ENCODE measurements at places on chromosomes 6 and 20.

DNA sequence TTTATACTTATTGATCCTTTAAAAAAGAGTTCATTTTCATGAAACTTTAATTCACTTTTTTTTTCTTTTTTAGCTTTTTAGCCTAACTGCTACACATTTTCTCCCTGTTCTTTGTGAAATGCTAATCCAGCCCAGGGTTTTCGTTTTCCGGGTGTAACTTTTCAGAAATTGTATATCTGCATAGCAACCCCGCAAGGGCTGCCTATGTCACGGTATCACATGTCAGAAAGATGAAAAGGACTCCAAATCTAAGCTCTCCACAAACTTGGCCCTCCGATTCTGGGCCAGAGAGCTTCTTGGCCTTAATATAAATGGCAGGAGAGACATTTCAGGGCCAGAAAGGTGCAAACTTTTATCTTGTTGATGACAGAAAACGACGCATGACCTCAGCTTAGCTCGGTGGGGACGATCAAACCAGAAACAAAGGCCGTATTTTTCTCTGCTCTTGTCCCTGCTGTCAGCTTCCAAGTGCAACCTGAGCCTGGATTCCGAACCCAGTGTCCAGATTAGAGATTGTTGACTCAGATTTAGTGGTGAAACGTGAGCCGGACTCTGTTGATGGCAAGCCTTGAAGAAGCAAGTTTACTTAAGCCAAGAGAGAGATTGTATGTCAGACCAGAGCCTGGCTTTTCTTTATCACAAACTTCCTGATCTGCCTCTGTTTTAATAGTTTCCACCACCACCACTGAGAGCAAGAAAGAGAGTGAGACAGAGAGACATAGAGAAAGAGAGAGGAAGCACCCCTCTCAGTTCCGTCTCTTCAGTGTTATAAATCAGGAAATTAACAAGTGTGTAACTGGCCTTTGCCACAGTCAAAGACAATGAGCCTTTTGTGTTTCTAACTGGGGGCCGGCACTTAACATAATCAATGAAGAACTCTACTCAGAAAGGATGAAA is 157.8 kb downstream of the SCML4 start:
- no peaks in the 10 kb centered on the region for H3K27me3 ChIP-seq
- no peak overlapping the region for H3K4me3 ChIP-seq
- peak overlapping the region; percentile 40 for H3K27ac ChIP-seq
- DNase-seq: no peak
- no peaks in the 10 kb centered on the region for H3K36me3 ChIP-seq
- peaks cover 29% of the 10 kb centered on the region for H3K4me1 ChIP-seq

DNA sequence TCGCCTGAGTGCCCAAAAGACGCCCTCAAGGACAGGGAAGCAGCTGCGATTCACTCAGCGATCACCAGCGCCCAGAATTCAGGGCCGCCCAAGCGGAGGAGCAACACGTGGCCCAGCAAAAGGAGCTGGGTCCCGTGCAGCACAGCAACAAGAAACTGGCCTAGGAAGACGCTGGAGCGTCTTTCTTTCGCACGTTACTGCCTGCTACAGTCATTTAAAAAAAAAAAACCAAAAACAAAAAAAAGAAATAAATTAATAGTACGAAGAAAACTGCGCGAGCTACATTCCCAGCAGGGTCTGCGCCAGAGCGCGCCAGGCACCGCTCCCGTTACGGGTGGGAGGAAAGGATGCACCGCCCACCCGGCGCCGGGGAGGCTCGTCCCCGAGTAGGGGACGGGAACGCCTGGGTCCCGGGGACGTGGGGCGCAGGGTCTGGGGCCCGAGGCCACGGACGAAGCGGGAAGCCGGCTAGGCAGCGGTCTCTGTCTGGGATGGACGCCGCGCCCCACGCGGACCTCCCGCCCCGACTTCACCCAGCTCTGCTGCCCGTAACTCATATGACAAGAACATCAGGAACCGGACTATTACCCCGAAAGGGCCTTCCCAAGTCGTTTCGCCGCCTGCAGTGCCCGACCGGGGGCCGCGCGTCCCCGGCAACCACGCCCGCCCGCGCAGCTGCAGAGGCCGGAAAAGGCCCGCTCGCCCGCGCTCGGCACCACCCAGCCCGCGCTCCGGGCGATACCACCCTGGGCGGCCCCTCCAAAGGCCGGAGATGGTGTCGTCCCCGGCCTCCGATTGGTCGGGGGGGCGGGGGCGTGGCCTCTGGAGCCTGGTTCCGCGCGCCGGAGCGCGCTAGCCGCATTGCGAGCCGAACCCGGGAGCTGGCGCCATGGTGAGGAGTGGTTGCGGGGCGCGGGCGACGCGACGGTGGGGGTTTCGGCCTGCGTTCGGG is at the start of gene NOP56:
NOP56 (plus strand) TSS at position 861 of the 952 bp plus-strand sequence; CDS start at position 890, 29 bp downstream.
- H3K4me1 ChIP-seq: peaks cover 13% of the 10 kb centered on the region
- H3K27ac ChIP-seq: peak within 1 kb of the TSS; percentile 89
- H3K27me3 ChIP-seq: no peaks in the 10 kb centered on the region
- H3K36me3 ChIP-seq: peaks cover 32% of the 10 kb centered on the region

- no peak for DNase-seq
- peak overlapping the region; percentile 52 for H3K27ac ChIP-seq
- no peaks in the 10 kb centered on the region for H3K36me3 ChIP-seq
- H3K4me3 ChIP-seq: no peak overlapping the region
- H3K27me3 ChIP-seq: no peaks in the 10 kb centered on the region
- H3K4me1 ChIP-seq: peaks cover 23% of the 10 kb centered on the region
Observed at GRCh38 chr6:31083742-31084354, 28.5 kb downstream of the C6orf15 start.

DNA sequence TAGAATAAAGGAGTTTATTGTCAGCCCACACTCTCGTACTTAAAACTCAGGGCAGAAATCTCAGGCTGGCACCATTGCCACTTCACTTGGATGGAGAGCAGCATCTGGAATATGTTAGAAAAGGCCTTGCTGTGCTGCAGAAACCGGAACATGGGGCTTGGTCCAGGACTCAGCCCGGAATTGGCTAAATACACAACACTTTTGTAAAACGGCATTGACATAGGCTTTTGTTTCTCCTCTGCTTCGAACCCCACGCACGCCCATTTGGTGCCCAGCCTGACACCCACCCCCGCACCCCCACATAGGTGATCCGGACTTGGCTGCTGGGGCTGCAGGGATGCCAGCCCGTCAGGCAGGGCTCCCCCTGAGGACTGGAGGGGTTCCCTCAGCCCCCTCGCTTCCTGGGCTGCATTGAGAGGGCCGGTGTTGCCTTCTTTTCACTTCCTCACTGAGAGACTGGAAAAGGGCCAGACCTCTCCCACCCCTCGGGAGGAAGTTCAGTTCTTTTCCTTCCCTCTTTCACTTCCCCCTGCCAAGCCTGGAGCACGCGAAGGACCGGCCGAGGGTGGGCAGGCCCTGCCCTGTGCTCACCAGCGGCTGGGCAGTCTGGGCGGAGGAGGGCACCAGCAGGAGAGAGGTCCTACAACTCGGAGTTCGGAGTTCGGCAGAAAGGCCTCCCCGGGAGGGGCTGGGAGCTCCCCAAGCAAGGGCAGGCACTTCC is 17.9 kb upstream of the CST3 start:
- H3K27me3 ChIP-seq: no peaks in the 10 kb centered on the region
- H3K4me3 ChIP-seq: peak overlapping the region; percentile 25
- H3K27ac ChIP-seq: peak overlapping the region; percentile 90
- peak; percentile 41 for DNase-seq
- no peaks in the 10 kb centered on the region for H3K36me3 ChIP-seq

DNA sequence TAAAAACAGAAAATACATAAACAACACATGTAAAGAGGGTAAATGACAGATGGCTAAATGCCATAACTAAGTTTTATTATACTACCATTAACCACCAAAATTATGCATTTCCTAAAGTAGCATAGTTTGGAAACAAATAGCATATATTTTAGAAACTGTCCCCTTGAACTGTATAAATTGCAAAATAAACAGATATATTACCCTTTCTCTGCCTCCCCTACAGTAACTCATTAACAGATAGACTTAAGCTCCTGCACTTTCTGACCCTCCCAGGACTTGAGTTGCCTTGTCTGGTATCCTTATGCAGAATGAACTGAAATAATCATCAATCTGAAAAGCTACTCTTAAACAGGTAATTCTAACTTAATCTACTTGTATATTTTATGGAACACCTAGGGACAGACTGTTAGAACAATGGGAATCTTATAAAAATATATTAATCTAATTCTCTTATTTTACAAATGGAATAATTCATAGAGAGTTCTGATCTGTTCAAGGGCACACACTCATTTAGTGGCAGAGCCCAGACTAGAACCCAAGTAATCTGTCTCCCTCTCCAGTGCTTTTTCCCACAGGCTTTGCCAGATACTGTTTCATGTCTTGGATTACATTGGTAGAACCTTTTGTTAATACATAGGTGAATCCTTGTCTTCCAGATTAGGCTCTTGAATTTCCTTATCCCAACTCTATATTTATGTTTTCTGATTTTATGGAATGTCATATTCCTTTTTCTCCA is 50.6 kb upstream of the LOC128125822 start:
- H3K27ac ChIP-seq: no peak overlapping the region
- no peaks in the 10 kb centered on the region for H3K4me1 ChIP-seq
- no peak for DNase-seq
- H3K27me3 ChIP-seq: no peaks in the 10 kb centered on the region
- no peak overlapping the region for H3K4me3 ChIP-seq

GRCh38 chr6:11023032-11023431 is 21.1 kb downstream of the ELOVL2 start:
- no peak overlapping the region for H3K27ac ChIP-seq
- no peak overlapping the region for H3K4me3 ChIP-seq
- peaks cover 42% of the 10 kb centered on the region for H3K4me1 ChIP-seq
- no peaks in the 10 kb centered on the region for H3K36me3 ChIP-seq

DNA sequence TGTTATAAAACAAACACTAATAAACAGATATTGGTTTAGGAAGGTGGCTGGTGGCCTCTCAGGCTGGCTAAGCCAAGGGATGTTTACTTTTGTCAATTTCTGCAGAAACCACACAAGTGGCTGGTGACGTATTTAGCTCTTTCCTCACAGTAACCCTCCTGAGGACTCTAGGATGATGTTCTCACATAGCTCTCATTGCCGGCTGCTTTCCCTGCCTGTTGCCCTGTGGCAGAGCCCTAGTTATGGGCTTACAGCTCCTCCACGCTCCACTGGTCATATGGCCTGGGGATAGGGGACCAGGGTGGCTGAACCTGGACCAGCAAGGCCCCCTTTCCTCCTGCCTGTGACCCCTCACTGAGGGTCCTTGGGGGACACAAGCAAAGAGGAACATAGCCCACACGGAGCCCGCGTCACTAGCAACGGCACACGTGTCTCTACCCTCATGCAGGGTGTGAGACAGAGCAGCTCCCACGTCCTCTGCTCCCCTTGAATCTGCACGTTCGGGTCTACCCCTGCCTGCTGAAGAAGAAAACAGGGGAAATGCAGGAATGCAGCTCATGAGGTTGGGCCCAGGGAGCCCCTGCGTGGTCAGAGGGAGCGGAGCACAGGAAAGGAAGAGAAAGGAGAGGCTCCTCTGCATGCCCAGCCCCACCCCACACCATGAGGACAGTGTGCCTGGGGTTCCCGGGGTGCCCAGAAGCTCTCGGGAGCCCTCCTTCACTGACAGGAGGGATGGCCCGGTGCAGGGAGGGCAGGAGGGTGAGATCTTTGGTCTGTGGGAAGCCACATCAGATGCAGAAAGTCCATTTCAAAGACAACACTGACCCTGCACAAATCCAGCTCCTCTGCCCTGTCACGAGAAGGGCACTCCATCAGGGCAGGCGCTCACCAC is 13.9 kb downstream of the RAMACL start:
- peak; percentile 66 for DNase-seq
- no peaks in the 10 kb centered on the region for H3K36me3 ChIP-seq
- no peak overlapping the region for H3K4me3 ChIP-seq
- peak overlapping the region; percentile 40 for H3K27ac ChIP-seq
- peaks cover 29% of the 10 kb centered on the region for H3K4me1 ChIP-seq
- H3K27me3 ChIP-seq: no peaks in the 10 kb centered on the region

DNA sequence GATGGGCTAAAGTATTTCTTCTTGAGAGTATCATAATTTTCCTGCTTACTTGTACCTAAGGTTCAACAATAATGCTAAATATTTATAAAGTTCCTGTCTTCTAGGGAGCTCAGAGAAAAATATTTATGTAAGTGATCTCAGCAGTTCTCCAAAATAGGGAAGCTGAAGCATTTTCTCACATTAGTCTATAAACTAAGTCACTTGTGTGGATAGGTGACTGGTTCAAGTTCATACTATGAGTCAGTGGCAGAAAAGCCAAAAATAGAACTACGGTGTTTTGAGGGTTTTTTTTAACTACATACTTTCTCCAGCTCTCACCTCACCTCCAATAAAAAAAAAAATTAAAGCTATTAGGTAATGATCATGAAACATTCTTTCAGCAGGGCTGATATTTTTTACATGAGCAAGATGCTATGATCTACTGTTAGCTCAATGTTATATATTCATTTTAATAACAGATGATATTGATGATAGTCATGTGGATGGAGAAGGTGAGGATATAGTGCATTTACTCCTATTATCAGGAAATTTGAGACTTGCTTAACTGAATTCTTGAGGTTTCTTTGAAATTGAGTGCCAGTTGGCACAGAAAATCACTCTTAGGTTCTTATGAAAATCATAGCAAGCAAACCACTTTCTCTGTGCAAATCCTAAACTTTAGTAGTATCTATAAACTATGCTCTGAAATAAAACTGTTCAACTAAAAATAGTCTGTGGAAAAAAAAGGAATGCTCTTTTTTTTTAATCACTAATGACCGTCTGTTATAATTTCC is 4.1 kb upstream of the MOXD1 start:
- H3K4me3 ChIP-seq: no peak overlapping the region
- no peaks in the 10 kb centered on the region for H3K27me3 ChIP-seq
- peaks cover 8% of the 10 kb centered on the region for H3K4me1 ChIP-seq
- no peak for DNase-seq
- H3K36me3 ChIP-seq: no peaks in the 10 kb centered on the region
- no peak overlapping the region for H3K27ac ChIP-seq

DNA sequence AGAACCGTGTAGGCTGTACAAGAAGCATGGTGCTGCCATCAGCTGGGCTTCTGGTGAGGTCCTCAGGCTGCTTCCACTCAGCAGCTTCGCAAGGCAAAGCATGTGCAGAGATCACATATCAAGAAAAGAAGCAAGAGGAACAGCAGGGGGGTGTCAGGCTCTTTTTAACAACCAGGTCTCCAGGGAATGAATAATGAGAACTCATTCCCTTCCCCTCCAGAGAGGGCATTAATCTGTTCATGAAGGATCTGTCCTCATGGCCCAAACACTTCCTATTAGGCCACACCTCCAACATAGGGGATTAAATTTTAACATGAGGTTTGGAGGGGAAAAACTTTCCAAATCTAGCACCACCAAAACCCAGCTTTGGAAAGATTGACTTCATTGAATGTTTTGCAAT is 20.0 kb downstream of the GINM1 start:
- no peak for DNase-seq
- H3K4me3 ChIP-seq: no peak overlapping the region
- H3K27ac ChIP-seq: no peak overlapping the region
- H3K27me3 ChIP-seq: no peaks in the 10 kb centered on the region
- H3K4me1 ChIP-seq: no peaks in the 10 kb centered on the region

All from tibial nerve (tissue), 4 donors.